ENCODE measurements at places on chromosomes 2 and 18.

DNA sequence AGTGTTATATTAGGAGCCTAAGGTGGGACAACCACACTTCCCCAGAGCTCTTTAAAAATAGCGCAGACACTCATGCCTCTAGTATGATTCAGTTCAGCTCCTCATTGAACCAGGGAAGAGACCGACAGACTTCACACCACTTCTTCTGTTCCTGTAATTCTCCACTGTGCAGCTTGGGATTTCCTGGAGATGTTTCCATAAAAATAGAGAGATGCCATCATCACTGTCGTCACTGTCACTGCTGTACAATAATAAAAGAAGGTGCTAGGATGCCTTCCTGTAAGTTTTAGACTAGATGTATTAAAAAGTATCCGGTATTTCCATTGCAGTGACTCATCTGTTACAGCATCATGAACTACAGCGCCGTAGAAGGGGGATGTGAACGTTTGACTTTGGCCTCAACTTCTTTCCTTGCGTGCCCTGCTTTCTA, 110.9 kb downstream of the FAM210A start:
- DNase-seq, result peak; percentile 36

DNA sequence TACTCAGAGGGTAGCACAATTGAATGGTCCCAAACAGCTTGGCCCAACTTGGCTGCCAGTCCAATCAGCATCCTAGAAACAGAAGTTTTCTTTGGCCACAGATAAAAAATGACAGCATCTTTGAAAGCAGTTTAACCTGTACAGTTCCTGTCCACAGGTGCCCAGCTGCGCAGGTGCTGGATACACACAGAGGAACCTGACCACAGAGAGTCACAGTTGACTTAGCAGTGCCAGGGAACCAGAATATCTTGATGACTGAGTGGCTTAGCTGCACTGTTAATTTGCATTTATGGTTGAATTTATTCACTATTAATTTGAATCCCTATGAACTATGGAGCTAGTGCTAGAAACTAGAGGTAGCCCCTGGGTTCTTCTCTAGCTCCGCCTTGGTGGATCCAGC, 93.7 kb downstream of the TPGS2 start:
- no peak for DNase-seq

DNA sequence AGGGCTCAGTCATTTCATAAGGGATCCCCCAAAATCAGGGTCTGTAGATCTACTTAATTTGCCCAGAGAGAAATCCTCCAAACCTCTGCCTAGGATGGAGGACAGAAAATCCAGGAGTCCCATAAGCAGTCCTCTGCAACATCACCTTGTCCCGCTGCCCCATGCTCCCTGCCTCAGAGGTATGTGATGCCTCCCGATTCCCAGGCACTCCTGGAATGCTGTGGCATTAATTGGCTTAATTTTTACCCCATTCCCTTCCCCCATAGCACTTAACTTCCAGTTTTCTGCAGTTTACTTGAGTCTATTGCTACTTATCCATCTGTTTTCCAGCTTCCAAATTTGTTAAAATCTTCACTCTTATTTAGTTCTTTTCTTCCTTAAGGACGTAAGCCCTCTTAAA, 91.6 kb upstream of the TSPYL6 start:
- DNase-seq, result no peak

- no peak for DNase-seq
These were observed 67.3 kb downstream of the ASB1 start for GRCh38 chr2:238493880-238494572.

DNA sequence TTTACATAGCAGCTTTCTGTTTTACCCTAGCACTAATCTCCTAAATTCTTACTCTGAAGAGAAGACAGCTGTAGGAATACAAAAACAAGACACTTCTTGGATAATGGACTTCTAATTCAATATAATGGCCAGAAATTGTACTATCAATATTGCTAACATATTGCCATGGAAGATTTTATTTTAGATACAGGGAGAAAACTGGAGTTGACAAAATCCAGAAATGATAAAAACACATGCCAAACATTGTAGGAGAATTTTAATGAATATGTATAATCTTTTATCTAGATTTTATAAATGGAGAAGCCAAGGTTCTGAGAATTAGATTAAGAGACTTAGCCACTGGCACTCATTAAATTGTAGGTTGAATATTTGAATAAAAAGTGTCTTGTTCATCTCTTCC, 1838.8 kb upstream of the LRRTM1 start:
- no peak for DNase-seq

DNA sequence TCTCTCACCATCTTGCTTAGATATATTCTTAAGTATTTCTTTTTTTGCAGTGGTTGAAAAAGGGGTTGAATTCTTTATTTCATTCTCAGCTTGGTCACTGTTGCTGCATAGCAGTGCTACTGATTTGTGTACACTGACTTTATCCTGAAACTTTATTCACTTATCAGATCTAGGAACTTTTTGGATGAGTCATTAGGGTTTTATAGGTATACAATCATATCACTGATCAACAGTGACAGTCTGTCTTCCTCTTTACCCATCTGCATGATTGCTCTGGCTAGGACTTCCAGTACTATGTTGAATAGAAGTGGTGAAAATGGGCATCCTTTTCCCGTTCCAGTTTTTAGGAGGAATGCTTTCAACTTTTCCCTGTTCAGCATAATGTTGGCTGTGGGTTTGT, 6.5 kb downstream of the STARD6 start:
- no peak for DNase-seq
